Activated CD4-positive, alpha-beta memory T cell treated with anti-CD3 and anti-CD28 coated beads, Interleukin-2, amount 10 ng/mL, durations not matched to agents 7 days and 5 days (primary cell): ENCODE measurements at places on chromosomes 1 and 21. TPM values are rescaled to one million over a fixed set of nuclear protein-coding genes. Genes with fewer than 3 reads are reported as not detected.

The CHD5 gene
- 0.18 TPM for total RNA-seq

The C21orf58 gene
- 49.4 TPM for total RNA-seq

The ARTN gene
- 0.23 TPM for total RNA-seq

The MSH4 gene
- 0.20 TPM for total RNA-seq

The PAPPA2 gene
- total RNA-seq: 0.08 TPM

The AGBL4 gene
- not detected for total RNA-seq

The RGS7 gene
- total RNA-seq: not detected

The LCE3D gene
- not detected for total RNA-seq

DNA sequence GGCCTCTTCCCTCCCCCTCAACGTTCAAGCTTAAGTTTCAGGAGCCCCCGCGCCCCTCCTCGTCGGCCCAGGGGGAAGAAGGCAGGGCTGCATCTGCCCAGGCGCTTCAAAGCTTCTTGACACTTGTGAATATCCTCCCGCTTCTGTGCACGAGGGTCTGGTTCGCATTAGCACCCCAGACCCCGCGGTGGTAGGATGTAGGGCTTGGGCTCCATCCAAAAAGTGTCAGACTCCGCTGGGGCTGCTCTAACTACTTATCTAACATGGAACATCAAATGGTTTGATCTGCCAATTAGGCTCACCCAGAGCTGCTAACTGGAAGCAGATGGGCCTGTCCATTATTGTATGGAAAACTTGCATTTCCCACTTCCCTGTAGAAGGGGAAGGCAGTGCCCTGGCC is 28.9 kb downstream of the TAS1R2 start:
- no peak overlapping the region for H3K4me3 ChIP-seq
- no peak overlapping the region for H3K27ac ChIP-seq
- DNase-seq: no peak
- no peaks in the 10 kb centered on the region for H3K36me3 ChIP-seq
- H3K27me3 ChIP-seq: peaks cover 4% of the 10 kb centered on the region

DNA sequence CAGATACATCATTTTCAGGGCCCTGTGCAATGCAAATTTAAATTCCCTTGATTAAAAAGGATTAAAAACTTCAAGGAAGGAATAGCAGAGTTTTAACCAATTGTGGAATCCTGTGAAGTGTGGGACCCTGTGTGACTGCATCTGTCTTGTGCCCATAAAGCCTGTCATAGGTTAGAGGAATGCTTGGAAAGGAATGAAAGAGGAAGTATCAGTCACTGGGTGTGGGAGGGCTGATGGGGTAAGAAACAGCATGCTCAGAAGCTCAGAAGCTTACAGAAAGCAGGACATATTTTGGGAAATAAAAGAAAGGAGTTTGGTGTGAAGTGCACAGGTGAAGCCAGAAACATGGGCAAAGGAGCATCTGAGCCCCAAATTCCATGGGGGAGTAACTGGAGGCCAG is 150.8 kb upstream of the ETV3 start:
- no peaks in the 10 kb centered on the region for H3K36me3 ChIP-seq
- H3K27ac ChIP-seq: no peak overlapping the region
- no peak for DNase-seq
- no peaks in the 10 kb centered on the region for H3K4me1 ChIP-seq

- no peak for DNase-seq
- peaks cover 30% of the 10 kb centered on the region for H3K4me1 ChIP-seq
- no peaks in the 10 kb centered on the region for H3K27me3 ChIP-seq
Observed at GRCh38 chr1:172266528-172267174, 153.8 kb upstream of the C1orf105 start.

DNA sequence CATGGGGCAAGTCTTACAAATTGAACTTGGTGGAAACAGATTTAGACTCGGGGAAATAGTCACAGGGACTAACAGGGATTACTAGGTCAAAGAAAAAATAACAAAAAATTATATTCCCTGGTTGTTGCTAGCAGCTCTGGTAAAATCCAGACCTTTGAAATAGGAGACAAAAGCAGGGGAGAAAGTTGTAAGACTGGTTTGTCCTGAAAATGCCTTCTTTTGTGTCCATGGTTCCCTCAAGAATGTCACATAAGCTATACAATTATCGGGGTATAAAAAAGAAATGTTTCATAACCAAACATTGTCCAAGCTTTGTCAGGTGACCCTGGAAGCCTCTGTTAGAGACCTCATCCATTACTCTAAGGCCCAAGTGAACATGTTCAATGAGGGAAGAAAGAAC is 33.1 kb downstream of the KIAA0319L start:
- H3K27ac ChIP-seq: no peak overlapping the region
- peaks cover 41% of the 10 kb centered on the region for H3K36me3 ChIP-seq
- H3K27me3 ChIP-seq: no peaks in the 10 kb centered on the region
- no peak for DNase-seq
- no peak overlapping the region for H3K4me3 ChIP-seq

DNA sequence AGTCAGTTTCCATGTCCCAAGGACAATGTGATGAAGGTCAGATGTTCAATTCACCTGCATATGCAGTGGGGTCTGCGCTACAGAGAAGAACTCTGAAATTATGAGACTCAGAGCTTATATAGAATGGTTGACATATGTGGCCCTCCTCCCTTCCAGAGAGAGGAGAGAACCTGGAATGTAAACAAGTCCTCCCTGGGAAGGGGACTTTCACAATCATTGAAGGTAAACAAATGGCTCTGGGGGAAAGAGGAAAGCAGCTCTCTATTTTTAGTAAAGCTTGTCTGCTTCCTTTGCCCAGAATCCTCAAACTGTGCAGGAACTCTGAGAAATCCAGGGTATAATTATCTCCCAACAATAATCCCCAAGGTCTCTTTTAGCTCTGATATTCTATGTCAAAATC is 9.8 kb downstream of the OVGP1 start:
- no peak overlapping the region for H3K27ac ChIP-seq
- peaks cover 2% of the 10 kb centered on the region for H3K27me3 ChIP-seq
- no peaks in the 10 kb centered on the region for H3K4me1 ChIP-seq
- no peak overlapping the region for H3K4me3 ChIP-seq
- no peak for DNase-seq
- no peaks in the 10 kb centered on the region for H3K36me3 ChIP-seq

DNA sequence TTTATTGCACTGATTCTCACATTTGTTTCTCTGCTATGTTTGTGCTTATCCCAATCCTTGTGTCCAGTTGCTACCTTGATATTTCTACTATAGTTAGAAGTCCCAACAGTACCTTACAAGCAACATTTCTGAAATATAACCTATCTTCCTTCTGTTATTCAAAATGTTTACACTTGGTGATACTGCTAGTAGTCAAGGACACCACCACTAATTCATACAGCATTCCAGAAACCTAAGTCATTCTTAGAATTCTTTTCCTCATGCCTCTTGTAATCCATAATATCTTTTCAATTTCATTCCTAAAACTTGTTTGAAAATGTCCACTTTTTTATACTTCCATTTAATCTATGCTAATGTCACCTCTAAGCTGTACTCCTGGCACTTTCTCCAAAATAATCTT is 2132.1 kb downstream of the NCAM2 start:
- H3K4me1 ChIP-seq: no peaks in the 10 kb centered on the region

- peaks cover 4% of the 10 kb centered on the region for H3K4me1 ChIP-seq
- no peaks in the 10 kb centered on the region for H3K36me3 ChIP-seq
- no peak overlapping the region for H3K27ac ChIP-seq
- DNase-seq: no peak
- no peaks in the 10 kb centered on the region for H3K27me3 ChIP-seq
- H3K4me3 ChIP-seq: no peak overlapping the region
Observed at GRCh38 chr1:243343970-243344937, 88.4 kb downstream of the SDCCAG8 start.

DNA sequence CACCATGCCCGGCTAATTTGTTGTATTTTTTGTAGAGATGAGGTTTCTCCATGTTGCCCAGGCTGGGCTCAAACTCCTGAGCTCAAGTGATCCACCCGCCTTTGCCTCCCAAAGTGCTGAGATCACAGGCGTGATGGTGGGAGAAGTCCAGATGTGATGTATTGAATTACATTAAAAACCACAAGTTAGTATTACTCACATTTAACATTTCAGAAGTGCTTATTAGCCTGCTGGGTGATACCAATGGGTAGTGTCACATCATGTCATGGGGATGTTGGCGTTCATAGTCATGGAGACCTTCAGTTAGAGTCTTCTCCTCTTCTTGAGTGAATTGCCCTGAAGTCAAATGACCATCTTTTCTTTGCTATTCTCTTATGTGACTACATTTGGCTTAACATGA is 63.6 kb upstream of the VAMP3 start:
- peaks cover 10% of the 10 kb centered on the region for H3K4me1 ChIP-seq
- H3K27ac ChIP-seq: no peak overlapping the region
- H3K27me3 ChIP-seq: peaks cover 51% of the 10 kb centered on the region
- peaks cover 2% of the 10 kb centered on the region for H3K36me3 ChIP-seq
- no peak for DNase-seq
- H3K4me3 ChIP-seq: no peak overlapping the region

GRCh38 chr1:31467005-31467674 is 54.1 kb downstream of the SERINC2 start:
- H3K36me3 ChIP-seq: no peaks in the 10 kb centered on the region
- H3K4me1 ChIP-seq: peaks cover 4% of the 10 kb centered on the region
- DNase-seq: no peak
- H3K27ac ChIP-seq: no peak overlapping the region

DNA sequence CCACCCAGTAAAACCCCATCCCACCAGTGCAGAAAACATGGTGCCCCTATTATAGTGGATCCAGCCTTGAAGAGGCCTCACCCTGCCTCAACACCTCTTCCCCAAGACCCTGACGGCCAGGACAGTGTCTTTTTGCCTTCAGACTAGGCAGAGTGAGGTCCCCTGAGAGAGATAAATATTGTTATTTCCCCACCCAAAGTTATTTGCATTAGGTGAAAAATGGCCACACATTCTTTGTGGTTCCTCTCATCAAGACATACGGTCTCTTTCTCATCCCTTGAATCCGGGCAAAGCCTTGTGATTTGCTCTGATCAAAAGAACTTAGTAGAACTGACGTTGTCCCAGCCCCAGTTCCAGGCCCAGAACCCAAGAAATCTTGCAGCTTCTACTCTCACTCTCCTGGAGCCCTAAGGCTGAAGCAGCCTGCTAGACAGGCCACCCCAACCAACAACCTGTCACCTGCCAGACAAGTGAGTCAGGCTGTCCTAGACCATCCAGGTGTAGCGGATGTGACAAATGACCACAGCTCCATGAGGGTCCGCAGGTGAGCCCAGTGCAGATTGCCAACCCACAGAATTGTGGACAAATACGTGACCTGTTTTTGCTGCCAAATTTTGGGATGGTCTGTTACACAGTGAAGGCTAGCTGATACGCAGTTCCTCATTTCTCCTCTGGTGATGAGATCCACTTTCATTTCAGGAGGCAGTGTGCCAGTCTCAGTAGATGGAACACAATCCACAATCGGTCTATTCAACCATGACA is 8.1 kb upstream of the SSU72 start:
- peaks cover 3% of the 10 kb centered on the region for H3K4me1 ChIP-seq
- H3K27me3 ChIP-seq: peaks cover 14% of the 10 kb centered on the region
- H3K27ac ChIP-seq: no peak overlapping the region
- no peaks in the 10 kb centered on the region for H3K36me3 ChIP-seq
- H3K4me3 ChIP-seq: no peak overlapping the region

- H3K27me3 ChIP-seq: no peaks in the 10 kb centered on the region
- no peak overlapping the region for H3K27ac ChIP-seq
- peaks cover 3% of the 10 kb centered on the region for H3K36me3 ChIP-seq
- no peak overlapping the region for H3K4me3 ChIP-seq
- H3K4me1 ChIP-seq: peaks cover 16% of the 10 kb centered on the region
- DNase-seq: no peak
Observed at GRCh38 chr1:54259546-54260140, 59.7 kb downstream of the MRPL37 start.

GRCh38 chr1:152111515-152111968 is 3.7 kb downstream of the TCHH start:
- peaks cover 7% of the 10 kb centered on the region for H3K4me1 ChIP-seq
- no peak overlapping the region for H3K27ac ChIP-seq
- no peaks in the 10 kb centered on the region for H3K36me3 ChIP-seq
- peak; percentile 44 for DNase-seq

- H3K4me1 ChIP-seq: no peaks in the 10 kb centered on the region
- no peak overlapping the region for H3K4me3 ChIP-seq
- H3K27ac ChIP-seq: no peak overlapping the region
- DNase-seq: no peak
Observed at GRCh38 chr1:59500950-59501742, 204.3 kb downstream of the FGGY start.

DNA sequence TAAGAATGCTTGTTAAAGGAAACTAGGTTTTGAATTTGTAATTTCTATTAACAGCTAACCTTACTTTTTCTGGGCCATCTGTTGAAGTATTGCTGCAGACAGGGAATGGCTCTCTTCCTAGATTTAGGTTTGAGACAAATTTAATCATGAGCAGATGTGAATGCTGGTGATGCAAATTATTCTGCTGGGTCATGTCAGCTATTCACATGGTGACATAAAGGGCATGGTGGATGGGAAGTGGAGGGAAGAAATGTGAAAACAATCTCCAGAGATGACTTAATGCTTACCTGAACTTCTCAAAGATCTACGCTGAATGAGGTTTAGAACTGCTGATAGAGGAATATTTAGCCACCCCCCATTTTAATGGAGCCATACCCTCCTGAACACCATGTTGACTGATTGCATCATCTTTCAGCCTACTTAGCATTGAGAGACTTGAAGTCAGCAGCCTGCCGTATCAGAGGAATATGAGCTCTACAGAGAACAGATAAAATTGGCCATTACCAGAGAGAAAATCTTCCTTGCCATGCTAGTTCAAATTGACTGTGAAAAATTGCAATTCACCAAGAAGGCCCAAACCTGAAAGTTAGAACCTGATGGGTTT is 138.8 kb downstream of the HHAT start:
- no peak overlapping the region for H3K4me3 ChIP-seq
- no peak overlapping the region for H3K27ac ChIP-seq
- peaks cover 29% of the 10 kb centered on the region for H3K27me3 ChIP-seq
- DNase-seq: no peak
